Activated CD4-positive, alpha-beta T cell treated with anti-CD3 and anti-CD28 coated beads for 36 hours (primary cell): ENCODE measurements at places on chromosomes 6 and 20. TPM values are rescaled to one million over a fixed set of nuclear protein-coding genes. Genes with fewer than 3 reads are reported as not detected.

GRCh38 chr20:32326504-32326845 is 31.7 kb upstream of the ASXL1 start:
- DNase-seq: no peak
- no peak overlapping the region for H3K4me3 ChIP-seq
- H3K4me1 ChIP-seq: peaks cover 21% of the 10 kb centered on the region
- no peaks in the 10 kb centered on the region for H3K27me3 ChIP-seq

- H3K36me3 ChIP-seq: no peaks in the 10 kb centered on the region
- H3K27ac ChIP-seq: no peak overlapping the region
- DNase-seq: no peak
- H3K4me3 ChIP-seq: no peak overlapping the region
- no peaks in the 10 kb centered on the region for H3K27me3 ChIP-seq
Observed at GRCh38 chr6:33329058-33329457, 11.5 kb upstream of the ZBTB22 start.

DNA sequence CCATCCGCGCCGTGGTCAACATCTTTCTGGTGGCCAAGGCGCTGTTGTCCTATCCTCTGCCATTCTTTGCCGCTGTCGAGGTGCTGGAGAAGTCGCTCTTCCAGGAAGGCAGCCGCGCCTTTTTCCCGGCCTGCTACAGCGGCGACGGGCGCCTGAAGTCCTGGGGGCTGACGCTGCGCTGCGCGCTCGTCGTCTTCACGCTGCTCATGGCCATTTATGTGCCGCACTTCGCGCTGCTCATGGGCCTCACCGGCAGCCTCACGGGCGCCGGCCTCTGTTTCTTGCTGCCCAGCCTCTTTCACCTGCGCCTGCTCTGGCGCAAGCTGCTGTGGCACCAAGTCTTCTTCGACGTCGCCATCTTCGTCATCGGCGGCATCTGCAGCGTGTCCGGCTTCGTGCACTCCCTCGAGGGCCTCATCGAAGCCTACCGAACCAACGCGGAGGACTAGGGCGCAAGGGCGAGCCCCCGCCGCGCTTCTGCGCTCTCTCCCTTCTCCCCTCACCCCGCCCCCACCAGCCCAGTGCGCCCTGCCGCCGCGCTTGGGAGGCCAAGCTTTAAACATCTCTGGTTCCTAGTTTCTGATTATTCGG is 4.0 kb downstream of the SLC32A1 start:
- H3K4me1 ChIP-seq: peaks cover 56% of the 10 kb centered on the region
- no peak overlapping the region for H3K27ac ChIP-seq

- no peak for DNase-seq
- H3K27ac ChIP-seq: peak overlapping the region; percentile 8
- no peaks in the 10 kb centered on the region for H3K27me3 ChIP-seq
- no peak overlapping the region for H3K4me3 ChIP-seq
- peaks cover 8% of the 10 kb centered on the region for H3K36me3 ChIP-seq
- H3K4me1 ChIP-seq: peaks cover 45% of the 10 kb centered on the region
Observed at GRCh38 chr20:35318502-35319157, 26.4 kb upstream of the FAM83C start.

GRCh38 chr6:8941577-8941976 is 506.2 kb upstream of the SLC35B3 start:
- no peak for DNase-seq
- peaks cover 7% of the 10 kb centered on the region for H3K27me3 ChIP-seq
- H3K27ac ChIP-seq: no peak overlapping the region
- no peaks in the 10 kb centered on the region for H3K36me3 ChIP-seq
- H3K4me1 ChIP-seq: no peaks in the 10 kb centered on the region

- H3K4me3 ChIP-seq: peak overlapping the region; percentile 66
- DNase-seq: peak; percentile 80
- H3K27me3 ChIP-seq: peaks cover 3% of the 10 kb centered on the region
- H3K4me1 ChIP-seq: peaks cover 81% of the 10 kb centered on the region
- H3K27ac ChIP-seq: peak overlapping the region; percentile 92
Observed at GRCh38 chr6:31559958-31560696, 12.0 kb upstream of the LTA start.

DNA sequence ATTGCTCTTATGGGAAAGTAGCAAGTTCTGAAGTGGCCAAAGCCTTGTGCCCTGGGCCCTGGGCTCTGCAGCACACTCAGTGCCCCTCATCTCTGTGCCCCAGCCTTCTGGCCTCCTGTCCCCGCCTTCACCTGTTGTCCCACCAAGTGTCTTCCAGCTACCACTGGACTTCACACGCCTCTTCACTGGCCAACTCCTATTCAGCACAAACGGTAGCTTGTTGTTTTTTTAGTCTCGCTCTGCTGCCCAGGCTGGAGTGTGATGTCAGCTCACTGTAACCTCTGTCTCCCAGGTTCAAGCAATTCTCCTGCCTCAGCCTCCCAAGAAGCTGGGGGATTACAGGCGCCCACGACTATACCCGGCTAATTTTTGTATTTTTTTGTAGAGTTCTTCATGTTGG is 4.8 kb downstream of the CCHCR1 start:
- DNase-seq: no peak
- H3K4me1 ChIP-seq: peaks cover 7% of the 10 kb centered on the region
- H3K27me3 ChIP-seq: no peaks in the 10 kb centered on the region

GRCh38 chr20:13809855-13810254 is 25.0 kb downstream of the NDUFAF5 start:
- no peaks in the 10 kb centered on the region for H3K27me3 ChIP-seq
- H3K4me3 ChIP-seq: no peak overlapping the region
- H3K36me3 ChIP-seq: peaks cover 12% of the 10 kb centered on the region

DNA sequence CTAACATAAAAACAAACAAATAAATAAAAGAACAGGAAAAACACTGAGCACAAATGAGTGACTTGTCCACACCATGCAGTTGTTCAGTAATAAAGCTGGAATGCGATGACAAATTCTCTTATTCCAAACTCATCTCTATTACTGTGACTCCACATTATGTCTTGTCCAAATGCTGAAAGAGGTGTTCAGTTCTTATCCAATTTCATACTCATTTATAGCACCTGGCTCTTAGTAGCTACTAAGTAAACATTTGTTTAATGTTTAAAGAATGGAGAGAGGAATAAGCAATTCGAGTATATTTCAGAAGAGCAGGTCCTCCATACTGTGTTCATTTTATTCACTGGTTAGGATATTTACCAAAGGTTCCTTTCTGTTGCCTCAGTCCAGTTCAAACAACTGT is 439.0 kb upstream of the JAG1 start:
- no peak overlapping the region for H3K4me3 ChIP-seq
- H3K27me3 ChIP-seq: no peaks in the 10 kb centered on the region
- H3K36me3 ChIP-seq: no peaks in the 10 kb centered on the region

- H3K4me1 ChIP-seq: peaks cover 13% of the 10 kb centered on the region
- H3K4me3 ChIP-seq: no peak overlapping the region
- H3K36me3 ChIP-seq: no peaks in the 10 kb centered on the region
Observed at GRCh38 chr6:6943421-6943820, 164.3 kb upstream of the RREB1 start.

DNA sequence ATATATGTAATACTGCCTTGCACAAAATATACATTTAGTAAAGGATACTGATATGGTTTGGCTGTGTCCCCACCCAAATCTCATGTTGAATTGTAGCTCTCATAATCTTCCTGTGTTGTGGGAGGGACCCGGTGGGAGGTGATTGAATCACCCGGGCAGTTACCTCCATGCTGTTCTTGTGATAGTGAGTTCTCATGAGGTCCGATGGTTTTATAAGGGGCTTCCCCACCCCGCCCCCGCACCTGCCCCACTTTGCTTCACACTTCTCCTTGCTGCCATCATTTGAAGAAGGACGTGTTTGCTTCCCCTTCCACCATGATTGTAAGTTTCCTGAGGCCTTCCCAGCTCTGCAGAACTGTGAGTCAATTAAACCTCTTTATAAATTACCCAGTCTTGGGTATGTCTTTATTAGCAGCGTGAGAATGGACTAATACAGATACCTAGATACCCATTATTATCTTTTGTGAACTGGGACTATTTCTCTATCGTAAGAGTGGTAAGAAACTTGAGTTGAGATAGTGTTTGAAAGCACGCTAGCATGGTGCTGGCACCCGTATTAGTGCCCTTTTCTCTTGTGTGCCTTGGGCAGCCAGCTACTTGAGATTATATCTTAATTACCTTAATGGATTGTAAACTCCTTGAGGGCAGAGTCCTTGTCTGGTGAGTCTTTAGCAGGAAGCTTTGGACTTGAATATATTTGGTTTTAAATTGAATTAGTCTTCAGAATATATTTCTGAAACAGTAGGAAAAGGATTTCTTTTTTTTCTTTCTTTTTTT is 25.6 kb downstream of the TOP1 start:
- no peak overlapping the region for H3K4me3 ChIP-seq
- H3K27ac ChIP-seq: peak overlapping the region; percentile 42
- H3K36me3 ChIP-seq: peaks cover 38% of the 10 kb centered on the region

GRCh38 chr20:18676396-18676795 is 88.5 kb downstream of the DTD1 start:
- no peak overlapping the region for H3K4me3 ChIP-seq
- no peak for DNase-seq
- no peaks in the 10 kb centered on the region for H3K27me3 ChIP-seq
- no peak overlapping the region for H3K27ac ChIP-seq
- peaks cover 5% of the 10 kb centered on the region for H3K36me3 ChIP-seq

- no peak overlapping the region for H3K27ac ChIP-seq
- peaks cover 29% of the 10 kb centered on the region for H3K36me3 ChIP-seq
- H3K4me1 ChIP-seq: peaks cover 16% of the 10 kb centered on the region
- no peak for DNase-seq
- H3K27me3 ChIP-seq: no peaks in the 10 kb centered on the region
Observed at GRCh38 chr6:24408719-24409410, 6.1 kb downstream of the MRS2 start.

DNA sequence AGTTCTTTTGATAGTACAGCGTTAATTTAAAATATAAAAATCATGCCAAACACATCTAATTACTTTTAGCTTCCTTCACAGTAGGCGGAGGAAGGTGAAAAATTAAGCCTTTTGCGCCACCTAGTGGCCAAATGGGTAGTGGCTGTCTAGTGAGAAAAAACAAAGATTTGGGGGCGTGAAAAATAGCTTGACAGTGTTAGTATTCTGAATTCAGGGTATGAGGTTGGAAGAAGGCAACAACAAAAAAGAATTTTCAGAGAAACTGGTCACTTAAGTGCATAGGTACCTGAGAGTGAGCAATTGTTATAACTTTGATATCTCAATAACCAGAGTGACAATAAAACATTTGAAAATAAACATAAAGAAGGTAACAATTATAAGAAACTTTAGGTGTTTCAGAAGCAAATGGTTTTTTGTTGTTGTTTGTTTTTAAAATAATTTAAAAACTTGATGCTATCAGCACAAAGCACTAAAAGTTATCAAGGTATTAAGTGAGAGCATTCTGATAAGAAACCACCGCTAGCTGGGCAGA is 14.3 kb downstream of the PSMB9 start:
- peaks cover 8% of the 10 kb centered on the region for H3K27me3 ChIP-seq
- peaks cover 35% of the 10 kb centered on the region for H3K4me1 ChIP-seq
- no peak overlapping the region for H3K27ac ChIP-seq
- DNase-seq: peak; percentile 92

GRCh38 chr6:43628393-43629103 is 516 bp downstream of the GTPBP2 start:
- peak overlapping the region; percentile 100 for H3K27ac ChIP-seq
- H3K27me3 ChIP-seq: no peaks in the 10 kb centered on the region
- H3K36me3 ChIP-seq: peaks cover 39% of the 10 kb centered on the region
- DNase-seq: peak; percentile 70

DNA sequence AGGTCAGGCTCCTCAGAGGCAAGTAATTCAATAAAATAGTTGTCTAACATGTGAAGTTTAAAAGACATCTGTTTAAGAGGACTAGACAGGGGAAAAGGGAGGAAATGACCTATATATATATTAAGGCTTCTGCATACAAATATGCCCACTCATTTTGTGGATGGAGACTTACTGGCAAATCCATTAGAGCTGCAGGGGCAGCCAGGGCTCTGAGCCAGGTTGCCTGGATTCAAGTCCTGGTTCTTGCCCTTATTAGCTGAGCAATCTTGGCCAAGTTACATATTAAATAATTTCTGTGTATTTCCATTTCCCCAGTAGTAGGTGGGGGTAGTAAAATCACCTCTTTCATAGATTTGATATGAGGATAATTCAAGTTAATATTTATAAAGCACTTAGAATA is 287.0 kb upstream of the RIMS1 start:
- H3K27me3 ChIP-seq: peaks cover 3% of the 10 kb centered on the region
- no peak overlapping the region for H3K4me3 ChIP-seq
- H3K27ac ChIP-seq: no peak overlapping the region
- no peaks in the 10 kb centered on the region for H3K4me1 ChIP-seq
- H3K36me3 ChIP-seq: no peaks in the 10 kb centered on the region

DNA sequence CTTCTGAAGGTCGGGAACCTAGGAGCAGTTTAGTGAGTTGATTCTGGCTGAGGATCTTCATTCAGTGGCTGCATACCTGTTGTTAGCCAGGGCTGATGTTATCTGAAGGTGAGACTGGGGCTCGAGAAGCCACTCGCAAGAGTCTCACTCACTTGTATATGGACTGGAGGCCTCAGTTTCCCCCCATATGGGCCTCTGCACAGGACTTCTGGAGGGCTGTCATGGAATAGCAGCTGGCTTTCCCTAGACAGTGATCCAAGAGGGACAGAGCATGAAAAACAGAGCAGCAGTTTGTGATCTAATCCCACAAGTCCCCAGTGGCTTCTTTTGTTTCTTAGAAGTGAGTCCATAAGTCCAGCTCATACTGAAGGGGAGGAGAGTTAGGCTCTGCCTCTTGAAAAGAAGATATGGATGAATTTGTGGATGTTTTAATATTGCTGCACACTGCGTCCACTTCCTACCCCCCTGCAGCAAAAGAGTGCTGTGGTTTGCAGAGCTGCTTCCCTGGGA is 623.4 kb downstream of the CDH26 start:
- no peaks in the 10 kb centered on the region for H3K4me1 ChIP-seq
- no peak overlapping the region for H3K27ac ChIP-seq
- no peak for DNase-seq

DNA sequence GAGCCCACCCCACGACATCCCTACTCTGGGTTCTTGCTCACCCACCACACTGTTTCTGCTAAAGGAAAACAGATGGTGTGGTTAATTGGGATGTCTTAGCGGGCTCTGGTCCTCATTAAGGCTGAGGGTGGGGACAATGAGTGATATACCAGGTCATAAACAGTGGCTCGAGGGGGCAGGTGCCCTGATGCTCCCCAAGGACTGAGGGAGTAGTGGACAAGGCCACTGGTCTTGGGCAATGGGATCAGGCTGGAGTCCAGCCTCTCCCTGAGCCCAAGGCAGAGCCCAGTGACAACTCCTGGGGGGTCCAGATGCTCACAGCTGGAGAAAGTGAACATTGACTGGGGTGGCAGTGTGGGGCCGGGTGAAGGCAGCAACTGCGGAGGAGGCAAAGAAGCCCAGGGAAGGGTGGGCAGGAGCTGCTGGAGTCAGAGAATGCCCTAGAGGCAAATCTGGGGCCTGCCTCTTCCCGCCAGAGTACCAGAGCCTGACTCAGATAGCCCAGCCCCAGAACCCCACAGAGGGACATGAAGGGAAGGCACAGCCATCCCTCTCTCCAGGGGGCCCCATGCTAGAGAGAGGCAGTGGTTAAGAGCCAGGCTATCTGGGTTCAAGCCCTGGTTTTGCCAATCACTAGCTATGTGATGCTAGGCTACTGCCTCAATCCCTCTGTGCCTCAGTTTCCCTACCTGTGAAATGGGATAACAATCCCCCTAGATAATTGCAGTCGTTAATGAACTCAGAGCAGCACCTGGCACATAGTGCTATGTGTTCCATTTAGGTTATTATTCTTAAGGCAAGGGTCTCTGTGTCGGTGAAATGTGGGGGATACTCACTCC is 72.3 kb downstream of the MRPL14 start:
- no peaks in the 10 kb centered on the region for H3K36me3 ChIP-seq
- DNase-seq: no peak
- peaks cover 3% of the 10 kb centered on the region for H3K27me3 ChIP-seq
- H3K4me1 ChIP-seq: peaks cover 3% of the 10 kb centered on the region
- no peak overlapping the region for H3K27ac ChIP-seq

Gene ATXN1
- 22.8 TPM for total RNA-seq

Gene PSORS1C2
- not detected for total RNA-seq

Gene CLVS2
- not detected for total RNA-seq

Gene TSPO2
- total RNA-seq: not detected

Gene SLC32A1
- total RNA-seq: not detected

Gene KCNQ2
- not detected for total RNA-seq

Gene FAM217A
- not detected for total RNA-seq

Gene PTPRT
- not detected for total RNA-seq
